Naive B cell (primary cell): ENCODE measurements at places on chromosomes 3 and 15. TPM values are rescaled to one million over a fixed set of nuclear protein-coding genes. Genes with fewer than 3 reads are reported as not detected.

DNA sequence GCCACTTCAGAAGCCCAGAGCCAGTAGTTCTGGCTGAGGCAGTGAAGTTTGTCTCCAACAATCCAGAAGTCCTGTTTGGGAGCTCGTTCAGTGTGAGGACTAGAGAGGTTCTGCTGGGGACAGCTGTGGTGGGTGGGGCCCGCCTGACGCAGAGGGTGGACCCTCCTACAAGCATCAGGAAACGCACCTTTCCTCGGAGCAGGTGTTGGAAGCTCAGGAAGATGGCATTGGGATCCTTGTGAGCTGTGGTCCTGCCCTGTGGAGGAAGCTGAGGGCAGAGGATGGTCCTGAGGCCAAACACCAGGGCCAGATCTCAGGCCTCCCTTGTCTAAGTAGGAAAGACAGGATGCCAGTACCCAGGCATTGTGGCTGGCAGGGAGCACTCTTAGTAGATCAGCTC lies 5.1 kb downstream of the THPO start:
- no peak overlapping the region for H3K27ac ChIP-seq
- H3K4me1 ChIP-seq: peaks cover 6% of the 10 kb centered on the region

The CNTN3 gene
- polyA plus RNA-seq: not detected

GRCh38 chr3:125238759-125239158 lies 26.2 kb upstream of the SLC12A8 start:
- H3K36me3 ChIP-seq: peaks cover 20% of the 10 kb centered on the region
- H3K27me3 ChIP-seq: no peaks in the 10 kb centered on the region
- H3K4me1 ChIP-seq: peaks cover 6% of the 10 kb centered on the region
- no peak overlapping the region for H3K4me3 ChIP-seq

The CCDC66 gene
- 14.6 TPM for polyA plus RNA-seq

- peaks cover 10% of the 10 kb centered on the region for H3K4me1 ChIP-seq
- no peak for DNase-seq
- H3K27me3 ChIP-seq: peaks cover 62% of the 10 kb centered on the region
- peak overlapping the region; percentile 64 for H3K4me3 ChIP-seq
- H3K27ac ChIP-seq: peak overlapping the region; percentile 19
Measured at GRCh38 chr15:100878648-100879047, 983 bp upstream of the ALDH1A3 start.

- DNase-seq: no peak
- no peaks in the 10 kb centered on the region for H3K27me3 ChIP-seq
- H3K36me3 ChIP-seq: no peaks in the 10 kb centered on the region
- H3K4me3 ChIP-seq: no peak overlapping the region
- no peaks in the 10 kb centered on the region for H3K4me1 ChIP-seq
Measured at GRCh38 chr3:64828276-64828675, 140.5 kb upstream of the ADAMTS9 start.

- no peak overlapping the region for H3K27ac ChIP-seq
- H3K4me3 ChIP-seq: peak overlapping the region; percentile 91
- H3K36me3 ChIP-seq: peaks cover 3% of the 10 kb centered on the region
- no peak for DNase-seq
Measured at GRCh38 chr3:141877911-141878310, 1.5 kb downstream of the ATP1B3 start.

The IDH3A gene
- polyA plus RNA-seq: 72.3 TPM

DNA sequence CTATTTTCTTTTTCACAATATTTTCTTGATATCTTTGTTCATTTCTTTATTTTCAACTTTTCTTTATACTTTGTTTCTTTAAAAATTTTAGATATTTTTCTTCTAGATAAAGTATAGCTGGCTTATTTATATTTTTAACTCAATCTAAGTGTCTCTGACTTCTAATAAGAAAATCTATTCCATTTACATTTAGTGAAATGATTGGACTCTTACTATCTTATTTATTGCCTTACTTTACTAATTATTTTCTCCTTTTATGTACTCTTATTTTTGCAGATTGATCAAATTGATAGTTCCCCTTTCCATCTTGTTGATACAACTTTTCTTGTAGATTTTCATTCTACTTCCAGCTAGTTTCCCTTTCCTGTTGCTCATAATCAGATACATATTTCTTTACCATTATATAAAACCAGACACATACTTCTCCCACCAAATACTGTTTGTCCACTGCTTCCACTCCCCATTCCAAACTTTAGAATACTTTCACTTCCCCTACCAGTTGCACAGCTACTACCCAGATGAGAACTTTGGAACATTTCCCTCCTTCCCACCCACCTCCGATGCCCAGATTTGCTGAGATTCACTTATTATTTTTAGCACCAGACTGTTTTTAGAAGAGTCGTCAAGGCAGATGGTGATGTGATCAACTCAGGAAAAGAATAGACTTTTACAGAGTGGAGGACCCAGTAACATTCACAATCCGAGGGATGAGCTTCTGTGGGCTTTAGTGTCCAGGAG lies 151.5 kb downstream of the LIPC start:
- no peak for DNase-seq
- no peak overlapping the region for H3K4me3 ChIP-seq
- H3K27ac ChIP-seq: no peak overlapping the region
- H3K4me1 ChIP-seq: peaks cover 21% of the 10 kb centered on the region
